ENCODE measurements at places on chromosomes 1 and 21. TPM values are rescaled to one million over a fixed set of nuclear protein-coding genes. Genes with fewer than 3 reads are reported as not detected.

VTCN1 gene
- total RNA-seq: not detected

OLIG2 gene
- total RNA-seq: not detected

DNA sequence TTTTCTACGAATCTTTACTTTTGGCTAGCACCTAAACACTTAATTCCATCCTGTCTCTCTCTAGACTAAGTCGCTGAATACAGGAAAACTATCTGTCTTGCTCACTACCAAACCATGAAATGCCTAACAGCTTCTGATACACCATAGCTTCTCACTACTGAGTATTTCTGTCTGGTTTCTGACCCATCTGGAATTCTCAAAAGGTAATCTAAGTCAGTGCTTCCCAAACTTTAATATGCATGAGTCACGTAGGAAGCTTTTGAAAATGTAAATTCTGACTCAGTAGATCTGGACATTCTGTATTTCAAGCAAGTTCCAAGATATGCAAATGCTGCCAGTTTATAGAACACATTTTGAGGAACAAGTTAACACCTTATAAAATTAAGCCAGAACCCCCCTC, 9.2 kb upstream of the OVGP1 start:
- no peak for DNase-seq

GRCh38 chr1:231162297-231162969, 575 bp downstream of the TRIM67 start:
- DNase-seq: peak; percentile 45

GRCh38 chr1:212643877-212644276, 35.3 kb downstream of the ATF3 start:
- DNase-seq: no peak

DNA sequence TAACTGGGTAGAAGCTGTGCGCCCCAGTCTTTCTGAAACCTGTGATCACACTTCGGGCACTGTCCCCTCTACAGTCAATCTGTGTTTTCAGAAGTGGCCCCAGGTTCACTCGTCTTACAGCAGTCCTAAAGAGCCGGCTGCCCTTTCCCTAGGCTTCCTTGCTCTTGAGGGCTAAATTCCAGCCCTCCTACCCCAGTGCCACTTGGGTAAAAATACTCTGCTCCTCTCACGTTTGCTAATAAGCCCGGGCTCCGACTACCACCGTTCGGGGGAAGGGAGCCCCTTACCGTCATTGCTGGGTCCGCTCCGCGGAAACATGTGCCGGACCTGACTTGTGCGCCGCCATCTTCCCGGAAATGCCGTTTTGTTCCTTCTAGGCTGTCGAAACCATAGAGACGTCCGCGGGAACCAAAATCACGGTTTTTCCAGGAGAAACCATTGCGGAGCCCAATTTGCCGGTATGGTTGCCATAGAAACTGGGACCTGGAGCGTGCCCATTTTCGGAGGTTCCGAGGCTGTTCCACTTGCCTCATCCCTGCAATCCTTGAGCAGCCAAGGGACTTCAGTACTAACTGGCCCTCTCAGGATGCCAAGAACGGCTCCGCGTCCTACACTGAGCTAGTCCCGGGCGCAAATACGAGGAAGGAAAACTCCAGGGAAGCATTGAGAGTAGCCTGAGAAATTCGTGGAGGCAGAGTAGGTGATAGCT, at the start of gene GPATCH4:
Gene GPATCH4 (minus strand): TSS at position 358 of the 709 bp plus-strand sequence.
- no peak for DNase-seq
